ENCODE measurements at places on chromosomes 1 and 21.

DNA sequence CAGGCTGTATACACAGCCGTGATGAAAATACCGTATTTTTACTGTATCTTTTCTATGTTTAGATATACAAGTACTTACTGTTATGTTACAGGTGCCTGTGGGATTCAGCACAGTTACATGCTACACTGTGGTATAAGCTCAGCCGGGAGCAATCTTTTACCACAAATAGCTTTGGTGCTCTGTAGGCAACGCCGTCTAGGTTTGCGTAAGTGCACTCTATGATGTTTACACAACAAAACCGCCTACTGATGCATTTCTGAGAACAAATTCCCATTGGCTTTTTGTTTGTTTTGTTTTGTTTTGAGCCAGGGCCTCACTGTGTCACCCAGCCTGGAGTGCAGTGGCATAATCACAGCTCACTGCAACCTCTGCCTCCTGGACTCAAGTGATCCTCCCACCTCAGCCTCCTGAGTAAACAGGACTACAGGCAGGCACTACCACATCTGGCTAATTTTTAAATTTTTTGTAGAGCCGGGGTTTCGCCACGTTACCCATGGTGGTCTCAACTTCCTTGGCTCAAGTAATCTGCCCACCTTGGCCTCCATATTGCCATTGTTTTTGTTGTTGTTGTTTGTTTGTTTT is 81.0 kb downstream of the SCCPDH start:
- no peak for DNase-seq

GRCh38 chr1:210654176-210654981 is 325.7 kb downstream of the HHAT start:
- DNase-seq = no peak

DNA sequence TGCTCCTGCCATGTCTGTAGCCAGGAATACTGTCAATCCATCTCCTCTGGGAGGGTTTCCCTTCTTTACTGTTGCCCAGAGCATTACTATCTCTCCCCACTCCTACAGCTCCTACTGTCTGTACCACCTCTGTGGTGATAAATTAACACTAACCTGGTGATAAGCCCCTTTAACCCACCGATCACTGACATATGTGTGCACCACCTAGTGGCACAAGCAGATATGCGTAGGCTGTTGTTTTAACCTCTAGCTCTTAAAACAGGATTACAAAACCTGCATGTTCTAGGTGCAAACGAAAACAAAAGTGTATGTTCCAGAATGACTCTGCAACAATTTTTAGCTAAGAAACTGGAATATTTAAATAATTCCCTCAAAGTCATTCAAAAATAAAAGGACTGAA is 93.9 kb upstream of the BEND5 start:
- peak; percentile 13 for DNase-seq

DNA sequence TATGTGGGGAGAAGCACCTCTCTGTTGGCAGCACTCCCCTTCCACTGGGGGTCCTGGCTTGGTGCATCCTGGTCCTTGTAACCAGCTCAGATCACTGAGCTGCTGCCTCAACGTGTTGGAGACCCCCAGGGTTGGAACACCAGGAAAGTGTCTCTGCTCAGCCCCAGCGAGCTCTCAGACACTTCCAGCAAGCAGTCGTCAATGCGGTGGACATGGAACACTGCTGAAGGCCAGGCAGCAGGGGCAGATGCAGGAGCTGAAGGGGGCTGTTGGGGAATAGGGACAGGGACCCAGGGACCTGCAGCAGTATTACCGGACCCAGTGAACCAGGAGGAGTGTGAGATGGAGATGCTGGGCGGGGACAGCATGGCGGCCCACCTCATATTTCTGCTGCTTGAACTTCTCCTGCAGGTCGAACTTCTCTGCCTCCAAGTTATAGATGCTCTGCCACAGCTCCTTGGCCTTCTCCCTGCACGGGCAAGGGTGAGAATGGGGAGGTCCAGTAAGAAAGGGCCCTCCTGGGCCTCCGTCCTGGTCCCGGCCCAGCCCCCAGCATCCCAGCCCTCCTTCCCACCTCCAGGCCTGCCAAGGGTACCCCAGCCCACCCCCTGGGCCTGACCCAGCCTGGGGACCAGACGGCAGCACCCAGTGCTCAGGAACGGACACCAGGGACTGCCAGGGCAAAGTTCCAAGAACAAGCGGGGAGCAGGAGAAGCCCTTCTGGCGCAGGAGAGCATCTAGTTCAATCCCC is 16.4 kb downstream of the TNNT2 start:
- DNase-seq = no peak

- no peak for DNase-seq
These were observed 21.0 kb upstream of the CBR3 start for GRCh38 chr21:36113647-36114428.

DNA sequence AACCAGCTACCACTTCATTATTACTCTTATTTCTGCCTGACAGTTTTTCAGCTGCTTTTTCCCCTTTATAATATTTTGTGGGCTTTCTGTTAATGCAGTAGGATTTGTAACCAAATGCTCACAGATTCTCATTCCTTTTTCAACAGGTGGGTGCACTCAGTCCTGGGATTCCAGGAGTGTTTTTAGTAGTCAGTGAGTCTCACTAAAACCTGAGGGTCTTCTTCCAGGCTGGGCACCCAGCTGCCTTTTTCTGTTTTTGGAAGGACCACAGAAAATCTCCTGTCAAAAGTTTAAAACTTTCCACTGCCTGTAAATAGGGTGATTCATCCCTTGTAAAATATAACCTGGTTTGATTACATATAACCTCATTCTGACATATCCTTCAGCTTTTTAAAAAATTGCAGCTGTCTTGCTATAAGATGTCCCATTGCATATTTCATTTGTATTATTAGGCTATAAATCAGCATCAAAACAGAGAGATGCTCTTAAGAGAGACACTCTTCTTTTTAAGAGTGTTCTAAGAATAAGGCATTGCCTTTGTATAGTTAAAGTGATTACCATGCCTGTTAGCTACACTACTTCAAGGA is 16.8 kb upstream of the CEP350 start:
- no peak for DNase-seq

DNA sequence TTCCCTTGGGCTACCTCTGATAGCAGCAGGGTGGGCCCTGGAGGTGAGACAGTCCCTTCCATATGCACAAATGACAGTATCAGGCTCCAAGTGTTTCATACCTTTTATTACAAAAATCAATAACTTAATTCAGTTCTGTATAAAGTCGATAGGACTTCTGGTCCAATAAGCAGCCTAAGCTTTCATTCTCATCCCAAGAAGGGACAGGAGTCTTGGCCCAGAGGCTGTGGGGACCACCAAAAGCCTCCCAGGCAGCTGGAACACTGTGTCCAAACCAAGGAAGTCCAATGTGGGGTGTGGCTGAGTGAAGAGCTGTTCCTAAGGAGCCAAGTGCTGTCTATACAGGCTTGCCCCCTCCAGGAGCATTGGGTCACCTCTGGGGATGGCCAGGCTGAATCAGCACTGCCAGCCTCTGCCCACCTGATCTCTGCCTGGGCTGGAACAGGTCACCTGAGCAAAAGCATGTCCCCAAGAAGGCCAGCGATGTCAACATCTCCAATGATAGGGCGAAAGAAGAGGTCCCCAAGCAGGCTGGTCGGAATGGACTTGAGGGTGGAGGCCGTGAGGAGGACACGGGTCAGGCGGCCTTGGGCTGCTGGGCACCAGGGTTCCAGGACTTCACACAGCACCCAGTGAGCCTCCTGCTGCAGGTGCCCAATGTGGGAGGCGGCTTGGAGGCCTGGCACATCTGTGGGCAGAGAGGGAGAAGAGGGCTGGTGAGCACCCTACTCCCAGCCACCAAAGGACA is 2.2 kb downstream of the NR0B2 start:
- no peak for DNase-seq

GRCh38 chr1:180268556-180269075 is 38.6 kb downstream of the LHX4 start:
- peak; percentile 45 for DNase-seq

DNA sequence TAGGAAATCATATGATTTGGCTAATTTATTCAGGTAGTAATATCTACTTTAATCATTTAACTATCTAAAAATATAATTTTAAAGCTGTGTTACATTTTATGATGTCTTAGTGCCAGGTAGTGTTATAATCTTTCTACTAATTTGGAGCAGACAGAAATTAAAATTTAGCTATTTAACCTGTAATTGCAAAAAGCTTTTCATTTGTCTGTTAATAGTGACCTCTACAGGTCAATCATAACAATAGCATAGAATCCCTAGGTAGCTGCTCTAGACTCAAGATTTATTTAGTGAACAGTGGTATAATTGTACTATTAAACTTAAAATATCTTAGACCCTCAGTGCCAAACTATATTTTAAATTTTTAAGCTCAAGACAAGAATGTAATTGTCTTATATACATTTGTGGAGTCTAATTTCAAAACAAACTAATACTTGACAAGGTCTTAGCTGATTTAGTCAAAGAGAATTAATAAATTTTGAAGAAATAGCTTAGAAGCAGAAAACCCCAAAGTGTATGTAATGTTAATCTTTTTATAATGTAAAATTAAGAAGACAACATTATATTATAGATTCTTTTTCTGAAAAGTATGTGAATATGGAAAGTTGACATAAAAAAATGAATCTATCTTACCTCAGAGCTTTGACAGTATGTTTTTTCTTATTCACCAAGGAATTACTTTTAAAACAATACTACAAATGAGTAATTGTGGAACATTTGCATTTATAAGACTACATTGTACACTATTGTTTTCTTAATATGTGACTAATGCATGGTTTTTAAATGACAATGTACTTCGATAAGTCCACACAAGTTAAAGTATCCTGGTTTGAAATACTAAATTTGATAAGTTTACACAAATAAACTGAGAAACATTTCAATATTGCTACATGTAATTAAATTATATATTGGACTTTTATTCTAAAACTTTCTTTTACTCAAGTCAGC is 64.1 kb upstream of the RNPC3 start:
- no peak for DNase-seq

- DNase-seq = no peak
These were observed 47.1 kb upstream of the ARHGAP29 start for GRCh38 chr1:94284476-94284875.

GRCh38 chr21:45278156-45278911 is 9.4 kb downstream of the POFUT2 start:
- DNase-seq = no peak

DNA sequence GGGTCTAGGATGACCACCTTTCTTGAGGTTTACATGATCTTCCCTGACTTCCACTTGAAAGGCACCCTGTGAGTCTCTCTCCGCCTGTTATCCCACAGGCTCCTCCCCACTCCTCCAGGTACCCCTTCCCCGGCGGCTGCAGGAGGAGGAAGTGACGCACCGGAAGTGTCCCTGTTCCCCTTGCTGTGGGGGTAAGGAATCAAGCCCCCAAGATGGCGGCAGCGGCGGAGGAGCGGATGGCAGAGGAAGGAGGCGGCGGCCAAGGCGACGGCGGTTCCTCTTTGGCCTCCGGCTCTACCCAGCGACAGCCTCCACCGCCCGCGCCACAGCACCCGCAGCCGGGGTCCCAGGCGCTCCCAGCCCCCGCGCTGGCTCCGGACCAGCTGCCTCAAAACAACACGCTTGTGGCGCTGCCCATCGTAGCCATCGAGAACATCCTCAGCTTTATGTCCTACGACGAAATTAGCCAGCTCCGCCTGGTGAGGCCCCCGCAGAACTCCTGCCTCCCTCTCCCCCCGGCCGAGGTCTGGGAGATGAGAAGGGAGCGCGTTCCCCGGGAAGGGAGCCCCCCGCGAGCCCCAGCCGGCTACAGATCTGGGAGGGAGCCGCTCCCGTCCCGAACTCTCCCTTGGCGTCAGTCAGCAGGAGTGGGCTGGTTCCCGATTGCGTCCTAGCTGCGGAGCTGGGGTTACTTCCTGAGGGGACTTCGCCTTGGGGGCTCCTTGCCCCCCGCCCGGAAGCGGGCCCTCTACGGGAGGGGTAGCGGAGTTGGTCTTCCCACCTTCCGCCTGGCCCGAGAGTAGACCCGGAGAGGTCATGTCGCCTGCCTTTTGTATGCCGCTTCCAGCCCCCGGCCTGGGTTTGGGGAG is at the start of gene FBXO28:
FBXO28 (plus strand) TSS at position 194 of the 869 bp plus-strand sequence; CDS start at position 213, 19 bp downstream.
- DNase-seq = peak; percentile 96

- DNase-seq = peak; percentile 94
These were observed 27.2 kb downstream of the RCC2 start for GRCh38 chr1:17412093-17412870.

All from ELF-1 (cell line).